H7 (cell line): ENCODE measurements at places on chromosomes 1 and 21.

GRCh38 chr21:46347203-46347550 is 23.2 kb downstream of the PCNT start:
- DNase-seq, result no peak

GRCh38 chr1:24441480-24441879 is 25.9 kb downstream of the NIPAL3 start:
- DNase-seq, result no peak

DNA sequence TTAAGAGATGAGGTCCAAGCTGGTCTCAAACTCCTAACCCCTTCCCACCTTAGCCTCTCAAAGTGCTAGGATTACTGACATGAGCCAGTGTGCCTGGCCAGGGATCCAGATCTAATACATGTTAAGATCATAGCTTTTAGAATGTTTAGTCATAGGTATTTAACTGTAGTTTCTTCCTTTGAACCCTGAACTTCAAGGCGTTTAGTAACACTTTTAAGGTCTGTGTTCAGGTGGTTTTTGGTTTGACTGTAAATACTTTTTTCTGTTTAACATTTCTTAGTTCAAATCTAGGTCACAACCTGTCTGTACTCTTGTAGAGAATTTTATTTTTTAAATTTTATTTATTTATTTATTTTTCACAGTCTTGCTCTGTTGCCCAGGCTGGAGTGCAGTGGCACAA is 28.1 kb downstream of the RAP1A start:
- no peak for DNase-seq

DNA sequence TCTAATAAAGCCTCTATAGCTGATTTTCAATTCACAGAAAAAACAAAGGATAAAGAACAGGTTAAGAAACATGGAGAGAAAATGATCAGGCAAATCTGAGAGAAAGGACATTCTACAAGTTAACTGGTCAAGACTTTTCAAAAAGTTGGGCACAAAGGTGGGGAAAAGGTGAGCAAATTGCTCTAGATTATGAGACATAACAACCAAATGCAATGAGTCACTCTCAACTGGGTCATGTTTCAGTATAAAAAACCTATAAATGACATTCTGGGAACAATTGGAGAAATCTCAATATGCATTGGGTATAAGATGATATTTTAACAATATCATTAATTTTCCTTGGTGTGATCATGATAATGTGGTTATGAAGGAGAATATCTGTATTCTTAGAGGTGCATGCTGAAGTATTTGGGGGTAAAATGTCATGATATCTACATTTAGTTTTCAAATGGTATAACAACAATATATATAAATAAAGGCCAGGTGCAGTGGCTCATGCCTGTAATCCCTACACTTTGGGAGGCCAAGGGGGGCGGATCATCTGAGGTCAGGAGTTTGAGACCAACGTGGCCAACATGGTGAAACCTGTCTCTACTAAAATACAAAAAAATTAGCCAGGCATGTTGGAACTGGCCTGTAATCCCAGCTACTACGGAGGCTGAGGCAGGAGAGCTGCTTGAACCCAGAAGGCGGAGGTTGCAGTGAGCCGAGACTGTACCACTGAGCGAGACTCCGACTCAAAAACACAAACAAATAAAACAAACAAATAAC is 27.0 kb downstream of the ANKRD13C start:
- no peak for DNase-seq

GRCh38 chr1:43334453-43335205 is 3.0 kb upstream of the MPL start:
- DNase-seq, result no peak

- DNase-seq, result no peak
Measured at GRCh38 chr1:179888071-179888470, 6.0 kb downstream of the TOR1AIP1 start.

GRCh38 chr1:94980582-94981574 is 54.0 kb upstream of the CNN3 start:
- DNase-seq, result no peak

DNA sequence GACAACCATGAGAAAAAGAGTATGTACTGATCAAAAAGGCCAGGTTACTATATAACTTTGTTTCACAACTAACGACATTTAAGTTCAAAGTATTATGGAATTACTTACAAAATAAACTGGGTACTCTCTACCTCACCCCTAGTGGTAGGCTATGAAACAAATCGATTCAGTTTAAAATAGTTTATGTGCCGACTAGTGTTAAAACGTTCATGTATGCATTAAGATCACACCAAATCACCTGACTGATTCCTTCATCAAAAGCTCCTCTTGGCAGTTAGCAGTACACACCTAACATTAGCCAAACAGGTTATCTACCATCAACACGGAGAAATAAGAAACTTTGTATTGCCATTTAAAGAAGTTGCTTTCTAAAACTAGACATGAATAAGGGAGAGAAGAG is 137.1 kb downstream of the AKT3 start:
- no peak for DNase-seq
